HFFc6 (cell line): ENCODE measurements at places on chromosomes 12 and 14. TPM values are rescaled to one million over a fixed set of nuclear protein-coding genes. Genes with fewer than 3 reads are reported as not detected.

Gene DPF3
- total RNA-seq: 3.7 to 6.2 TPM (median 4.8 TPM) in 3 replicates

Gene REP15
- total RNA-seq: 2.1 and 3.3 TPM in 2 replicates

Gene TSHR
- not detected in 3 replicates for total RNA-seq

Gene NTS
- not detected in 2 replicates for total RNA-seq

DNA sequence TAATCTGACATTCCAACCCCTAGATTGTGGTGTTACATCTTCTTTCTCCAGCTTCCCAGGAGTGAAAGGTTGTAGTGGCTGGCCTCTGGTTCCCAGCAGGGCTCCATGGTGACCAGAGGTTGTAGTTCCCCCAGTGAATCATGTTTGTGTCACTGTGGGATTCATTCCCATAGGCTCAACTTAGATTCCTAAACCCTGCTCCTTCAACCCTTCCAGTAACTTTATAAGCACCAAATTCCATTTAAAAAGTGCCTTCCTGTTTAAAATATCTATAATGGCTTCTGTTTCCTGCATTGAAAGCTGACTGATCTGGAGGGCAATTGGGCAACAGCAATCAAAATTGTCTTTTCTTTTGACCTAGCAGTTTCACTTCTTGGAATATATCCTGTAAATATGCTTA lies 40.5 kb upstream of the TBC1D15 start:
- DNase-seq: peak; percentile 33

- DNase-seq: no peak
Measured at GRCh38 chr12:10247436-10248058, 34.9 kb downstream of the GABARAPL1 start.

- peak; percentile 95 for DNase-seq
Measured at GRCh38 chr12:31005944-31006361, 67.7 kb upstream of the DDX11 start.

GRCh38 chr14:93082576-93083001 lies 33.1 kb downstream of the ITPK1 start:
- no peak for DNase-seq

DNA sequence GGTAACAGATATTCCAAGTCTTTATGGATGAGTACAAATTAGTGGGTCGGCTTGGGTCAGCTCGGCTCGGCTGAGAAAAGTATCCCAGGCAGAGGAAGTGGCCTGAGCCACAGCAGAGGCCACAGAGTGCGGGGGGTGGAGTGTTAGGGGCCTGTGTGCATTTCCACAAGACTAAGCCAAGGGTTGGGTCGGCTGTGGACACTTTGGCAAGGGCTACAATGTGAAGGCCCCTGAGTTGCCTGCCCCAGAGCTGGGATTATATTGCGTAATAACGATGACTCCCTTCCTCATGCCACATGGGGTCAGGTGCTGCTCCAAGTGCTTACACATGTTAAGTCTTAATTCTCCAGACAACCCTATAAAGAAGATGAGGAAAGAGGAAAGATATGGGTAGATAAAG lies 11.4 kb downstream of the EVL start:
- DNase-seq: peak; percentile 39

DNA sequence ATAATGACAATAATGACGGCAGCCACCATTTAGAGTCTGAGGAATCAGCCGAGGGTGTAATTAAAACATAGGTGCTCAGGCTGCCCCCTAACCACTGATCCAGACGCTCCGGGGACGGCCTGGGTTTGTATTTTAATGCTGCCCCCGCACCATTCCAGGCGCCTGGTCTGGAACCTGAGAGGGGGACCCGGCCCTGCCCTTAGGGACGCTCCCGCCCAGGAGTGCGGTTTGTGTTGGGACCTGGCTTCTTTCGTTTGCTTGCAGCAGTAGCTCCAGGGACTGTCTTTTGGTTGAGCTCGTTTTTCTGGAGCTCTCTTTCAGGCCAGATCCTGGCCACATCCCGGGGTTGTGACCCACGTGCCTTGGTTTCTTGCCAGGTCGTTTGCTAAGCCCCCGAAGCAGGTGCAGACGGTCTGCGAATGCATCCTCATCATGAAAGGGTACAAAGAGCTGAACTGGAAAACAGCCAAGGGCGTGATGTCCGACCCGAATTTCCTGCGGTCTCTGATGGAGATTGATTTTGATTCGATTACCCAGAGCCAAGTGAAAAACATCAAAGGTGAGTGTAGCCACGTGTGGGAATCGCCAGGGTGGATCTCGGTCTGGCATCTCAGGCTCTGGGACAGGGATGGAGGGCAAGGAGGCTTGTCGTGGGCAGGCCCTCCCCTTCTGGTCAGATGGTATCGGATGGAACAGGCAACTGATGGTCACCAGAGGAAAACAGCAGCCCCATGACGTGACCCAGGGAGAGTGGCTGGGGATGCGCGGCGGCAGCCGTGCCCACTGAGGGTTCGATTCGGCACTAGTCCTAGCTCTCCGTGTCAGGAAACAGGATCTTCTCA lies 63.5 kb downstream of the CCDC92 start:
- DNase-seq: no peak

DNA sequence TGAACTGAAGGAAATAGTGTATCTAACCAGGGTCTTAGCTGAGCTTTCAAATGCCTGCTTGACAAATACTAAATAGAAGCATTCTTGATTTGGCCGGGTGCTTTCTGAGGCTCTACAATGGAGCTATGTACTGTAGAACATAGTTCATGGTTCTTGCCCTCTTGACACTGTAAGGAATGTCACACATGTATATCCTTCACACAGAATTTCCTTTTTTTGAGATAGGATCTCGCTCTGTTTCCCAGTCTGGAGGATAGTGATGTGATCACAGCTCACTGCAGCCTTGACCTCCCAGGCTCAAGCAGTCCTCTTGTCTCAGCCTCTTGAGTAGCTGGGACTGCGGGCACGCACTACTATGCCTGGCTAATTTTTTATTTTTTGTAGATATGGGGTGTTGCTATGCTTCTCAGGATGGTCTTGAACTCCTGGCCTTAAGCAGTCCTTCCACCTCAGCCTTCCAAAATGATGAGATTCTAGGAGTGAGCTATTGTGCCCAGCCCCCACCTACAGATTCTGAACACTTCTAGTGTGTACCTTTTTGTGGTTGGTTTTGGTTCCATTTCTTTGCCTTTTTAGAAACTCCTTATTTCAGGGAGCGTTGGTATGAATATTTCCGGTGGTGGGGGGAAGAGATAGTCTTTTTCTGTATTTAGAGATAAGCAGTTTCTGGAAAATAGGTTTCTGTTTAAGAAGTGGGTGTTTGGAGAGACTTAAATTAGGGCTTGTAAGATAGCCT lies 4.2 kb downstream of the MLXIP start:
- DNase-seq: no peak

DNA sequence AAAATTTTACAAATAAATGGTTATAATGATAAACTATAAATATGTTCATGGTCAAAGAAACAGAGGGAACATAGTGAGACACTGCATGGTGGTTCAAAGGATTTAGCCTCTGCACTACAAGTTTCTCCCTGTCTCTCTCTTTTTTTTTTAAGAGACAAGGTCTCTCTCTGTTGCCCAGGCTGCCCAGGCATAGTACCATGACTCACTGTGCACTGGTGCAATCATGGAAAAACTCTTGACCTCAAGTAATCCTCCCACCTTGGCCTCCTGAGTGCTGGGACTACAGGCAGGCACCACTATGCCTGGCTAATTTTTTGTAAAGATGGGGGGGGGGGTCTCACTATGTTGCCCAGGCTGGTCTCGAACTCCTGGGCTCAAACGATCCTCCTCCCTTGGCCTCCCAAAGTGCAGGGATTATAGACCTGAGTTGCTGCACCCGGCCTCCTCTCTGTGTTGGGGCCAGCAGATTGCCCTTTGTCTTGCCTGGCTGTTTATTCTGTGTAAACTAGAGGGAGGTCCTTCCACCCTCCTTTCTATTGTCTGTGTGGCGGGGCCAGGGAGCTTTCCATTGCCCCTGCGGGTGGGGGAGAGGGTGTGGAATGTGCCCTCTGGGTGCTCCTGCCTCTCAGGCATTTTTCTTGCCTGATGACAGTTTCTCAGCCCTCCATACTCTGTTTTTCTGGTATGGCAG lies 22.1 kb downstream of the MTHFD1 start:
- DNase-seq: peak; percentile 24

GRCh38 chr12:15151161-15152091 lies 69.8 kb downstream of the RERG start:
- no peak for DNase-seq

- DNase-seq: peak; percentile 78
Measured at GRCh38 chr12:124381456-124382296, 86.8 kb downstream of the RFLNA start.

GRCh38 chr14:76937181-76938091 lies 91.1 kb downstream of the IRF2BPL start:
- peak; percentile 83 for DNase-seq

DNA sequence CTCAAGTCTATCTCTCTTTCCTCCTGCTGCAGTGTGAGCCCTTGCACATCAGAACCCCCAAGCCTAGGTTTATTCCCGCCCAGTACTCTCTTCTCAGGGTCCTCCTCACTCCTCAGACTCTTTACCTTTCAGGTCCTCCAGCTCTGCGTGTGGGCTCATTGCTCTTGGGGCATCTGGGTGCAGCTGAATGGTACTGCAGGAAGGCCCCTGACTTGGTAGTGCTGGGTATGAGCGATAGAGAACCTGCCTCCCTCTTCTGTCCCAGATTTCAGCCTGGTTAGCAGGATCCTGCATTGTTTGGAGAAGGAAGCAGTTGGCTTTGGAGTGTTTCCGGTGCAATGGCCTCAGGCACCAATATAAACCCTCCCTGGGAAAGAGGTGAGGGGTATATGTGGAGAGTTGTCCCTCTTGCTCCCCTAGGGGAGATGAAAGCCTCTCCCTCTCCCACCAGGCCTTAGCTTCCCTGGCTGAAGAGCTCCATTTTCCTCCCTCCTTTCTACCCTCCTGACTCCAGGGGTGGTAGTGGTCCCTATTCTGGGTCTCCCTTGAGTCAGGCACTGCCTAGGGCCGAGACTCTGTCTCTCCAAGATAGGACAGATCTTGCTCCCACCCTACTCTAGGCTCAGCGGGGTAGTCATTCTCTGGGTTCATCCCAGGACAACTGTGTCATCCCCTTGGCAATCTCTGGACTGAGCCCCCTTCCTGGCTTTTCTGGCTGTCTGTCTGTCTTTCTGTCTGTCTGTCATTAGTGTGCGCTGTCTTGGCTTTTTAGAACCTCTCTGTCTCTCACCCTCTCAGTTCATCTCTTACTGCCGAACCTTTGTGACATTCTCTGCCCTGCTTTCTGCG lies 3.8 kb downstream of the LRP1 start:
- no peak for DNase-seq

DNA sequence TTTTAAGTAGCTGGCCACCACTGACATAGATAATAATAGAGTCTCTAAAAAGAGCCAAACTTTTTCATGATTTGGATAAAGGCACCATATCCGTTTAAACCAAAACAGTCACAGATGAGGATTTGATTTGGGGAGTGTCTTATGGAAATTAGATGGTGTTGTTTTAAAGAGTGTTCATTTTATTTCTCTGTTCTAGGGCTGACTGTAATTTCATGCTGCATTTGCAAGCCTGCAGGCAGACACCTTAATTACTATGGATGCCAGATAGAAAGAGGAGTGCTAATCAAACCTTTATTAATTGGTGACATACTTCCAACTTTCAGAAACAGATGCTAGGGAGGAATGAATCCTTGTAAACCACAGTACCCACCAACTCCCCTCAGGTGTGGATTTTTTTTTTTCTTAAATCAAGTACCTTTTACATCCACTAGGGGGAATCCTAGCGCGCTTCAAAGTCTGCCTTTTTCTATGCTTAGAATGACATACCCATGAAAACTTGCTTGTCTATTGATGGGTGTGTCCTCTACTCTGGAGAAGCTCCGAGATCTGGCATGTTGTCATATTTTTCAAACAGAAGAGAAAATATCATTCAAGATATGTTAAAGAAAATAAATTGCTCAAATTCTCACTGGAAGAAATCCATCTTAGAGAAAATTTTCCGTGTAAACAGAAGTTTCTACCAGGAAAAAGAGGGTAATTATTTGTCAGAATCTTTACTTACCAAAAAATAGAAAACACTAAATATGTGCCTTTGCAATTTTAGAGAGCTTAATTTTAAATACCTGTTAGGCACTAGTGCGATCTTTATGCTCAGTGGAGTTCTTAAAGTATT lies 14.2 kb upstream of the PLXNC1 start:
- DNase-seq: peak; percentile 48

- DNase-seq: no peak
Measured at GRCh38 chr12:75000120-75000519, 209.5 kb downstream of the KCNC2 start.

DNA sequence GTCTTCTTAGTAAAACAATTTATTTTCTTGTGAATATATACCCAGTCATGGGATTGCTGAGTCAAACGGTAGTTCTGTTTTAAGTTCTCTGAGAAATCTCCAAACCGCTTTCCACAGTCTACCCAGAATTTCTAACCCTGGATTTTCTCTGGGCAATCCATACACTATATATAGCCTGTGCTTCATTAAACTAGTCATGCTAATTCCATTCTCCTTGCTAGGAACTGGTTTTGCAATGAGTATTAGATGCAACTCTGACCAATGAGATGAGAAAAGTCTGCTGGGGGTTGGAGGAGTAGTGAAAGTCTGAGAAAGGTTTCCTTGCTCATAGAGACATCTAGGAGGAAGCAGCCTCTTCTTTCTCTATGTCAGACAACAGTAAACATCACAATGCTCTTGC lies 196.1 kb upstream of the CDKN3 start:
- DNase-seq: peak; percentile 94

GRCh38 chr12:71755146-71755892 lies 656 bp downstream of the RAB21 start:
- DNase-seq: peak; percentile 56

DNA sequence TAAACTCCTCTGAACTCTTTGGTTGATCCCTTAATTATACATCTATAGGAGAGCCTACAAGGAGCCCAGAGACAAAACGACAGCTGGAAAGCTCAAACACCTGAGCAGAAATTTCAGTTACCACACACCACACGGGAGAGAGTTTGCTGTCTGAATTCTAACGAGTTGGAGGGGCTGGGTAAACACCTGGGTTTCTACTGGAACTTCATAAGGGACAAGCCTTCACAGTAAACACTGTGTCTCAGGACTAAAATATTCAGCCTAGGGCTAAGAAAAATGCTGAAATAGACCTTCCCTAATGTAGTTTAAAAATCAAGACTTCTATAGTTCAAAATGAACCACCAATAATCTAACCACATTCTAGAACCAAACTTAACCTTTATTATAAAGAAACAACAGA lies 9.6 kb upstream of the ANO2 start:
- no peak for DNase-seq

GRCh38 chr12:71967211-71967610 lies 28.6 kb downstream of the TPH2 start:
- peak; percentile 5 for DNase-seq

DNA sequence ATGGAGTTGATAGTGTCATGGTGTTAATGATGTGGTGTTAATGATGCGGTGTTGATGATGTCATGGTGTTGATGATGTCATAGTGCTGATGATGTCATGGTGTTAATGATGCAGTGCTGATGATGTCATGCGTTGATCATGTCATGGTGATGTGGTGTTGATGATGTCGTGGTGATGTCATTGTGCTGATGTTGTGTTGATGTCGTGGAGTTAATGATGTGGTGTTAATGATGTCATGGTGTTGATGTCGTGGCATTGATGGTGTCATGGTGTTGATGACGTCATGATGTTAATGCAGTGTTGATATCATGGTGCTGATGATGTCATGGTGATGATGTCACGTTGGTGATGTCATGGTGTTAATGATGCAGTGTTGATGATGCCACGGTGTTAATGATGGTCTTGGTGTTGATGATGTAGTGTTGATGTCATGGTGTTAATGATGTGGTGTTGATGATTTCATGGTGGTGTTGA lies 49.1 kb upstream of the RIMBP2 start:
- DNase-seq: peak; percentile 26
